Suppressor macrophage (primary cell): ENCODE measurements at places on chromosomes 5 and 9.

DNA sequence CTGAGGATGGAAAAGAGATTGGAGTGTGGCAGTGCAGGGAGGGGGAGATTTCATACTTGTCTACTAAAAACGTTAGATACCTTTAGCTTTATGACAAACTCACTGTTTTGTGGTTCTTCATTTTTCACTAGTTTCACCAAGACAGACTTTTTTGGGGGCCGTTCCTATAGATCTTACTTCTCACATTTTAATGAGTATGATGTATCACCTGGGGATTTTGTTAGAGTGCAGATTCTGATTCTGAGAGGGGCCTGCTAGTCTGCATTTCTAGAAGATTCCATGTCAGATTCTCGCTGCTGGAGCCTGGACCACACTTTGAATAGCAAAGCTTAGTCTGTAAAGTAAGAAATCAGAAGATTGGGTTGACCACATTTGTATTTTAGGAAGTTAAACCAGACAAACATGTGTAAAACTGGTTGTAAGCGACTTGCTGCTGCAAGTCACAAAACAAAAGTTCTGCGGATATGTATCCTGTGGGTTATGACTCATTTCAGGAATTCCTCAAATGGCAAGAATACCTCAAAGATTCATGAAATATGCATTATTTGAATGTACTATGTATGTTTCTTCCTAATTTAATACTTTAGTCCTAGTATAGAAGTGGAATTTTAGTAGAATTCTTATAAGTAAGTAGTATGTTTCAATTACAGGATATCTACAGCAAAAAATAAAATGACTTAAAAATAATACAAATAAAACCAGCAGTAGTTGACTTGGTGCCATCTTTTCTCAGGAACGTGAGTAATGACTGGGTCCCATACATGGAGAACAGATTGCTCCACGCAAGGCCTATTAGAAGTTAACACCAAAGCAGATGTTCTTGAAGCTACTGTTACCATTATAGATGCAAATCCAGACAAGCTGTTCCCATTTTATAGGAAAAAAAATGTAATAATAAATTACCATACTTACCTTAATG is 27.8 kb downstream of the NFIL3 start:
- DNase-seq = peak; percentile 85

GRCh38 chr9:71647094-71647591 is 121.2 kb downstream of the CEMIP2 start:
- DNase-seq = peak; percentile 89

GRCh38 chr9:121055642-121056143 is 5.6 kb upstream of the C5 start:
- peak; percentile 15 for DNase-seq

GRCh38 chr5:131634238-131634637 is 791 bp downstream of the RAPGEF6 start:
- DNase-seq = peak; percentile 15

DNA sequence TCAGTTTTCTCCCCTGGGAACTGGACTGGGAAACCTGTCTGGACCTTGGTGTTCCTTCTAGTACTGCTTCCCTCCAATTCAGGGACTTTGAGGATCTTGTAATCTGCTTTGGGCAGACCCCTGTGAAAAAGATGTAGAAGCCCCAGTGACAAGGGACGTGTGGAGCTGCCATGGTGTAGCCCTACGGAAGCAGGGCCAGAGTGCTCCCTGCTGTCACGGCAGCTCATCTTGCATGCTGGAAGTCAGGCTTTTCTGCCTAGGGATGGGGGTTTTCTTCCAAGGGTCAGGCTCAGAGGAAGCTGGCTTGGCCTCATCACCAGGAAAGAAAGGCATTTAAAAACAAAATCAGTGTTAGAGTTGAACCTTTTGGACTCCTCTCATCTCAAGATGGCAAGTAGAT is 86.4 kb downstream of the AMBP start:
- no peak for DNase-seq

DNA sequence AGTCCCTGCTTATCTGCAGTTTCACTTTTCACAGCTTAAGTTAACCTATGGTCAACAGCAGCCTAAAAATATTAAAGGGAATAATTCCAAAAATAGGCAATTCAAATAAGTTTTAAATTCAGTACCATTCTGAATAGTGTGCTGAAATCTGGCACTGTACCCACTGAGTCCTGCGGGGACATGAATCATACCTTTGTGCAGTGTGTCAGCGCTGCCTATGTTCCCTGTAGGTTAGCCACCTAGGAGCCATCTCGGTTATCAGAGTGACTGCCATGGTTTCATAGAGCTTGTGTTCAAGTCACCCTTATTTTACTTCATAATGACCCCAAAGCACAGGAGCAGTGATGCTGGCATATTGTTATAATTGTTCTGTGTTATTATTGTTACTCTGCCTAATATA is 139.9 kb downstream of the GPBP1 start:
- no peak for DNase-seq

DNA sequence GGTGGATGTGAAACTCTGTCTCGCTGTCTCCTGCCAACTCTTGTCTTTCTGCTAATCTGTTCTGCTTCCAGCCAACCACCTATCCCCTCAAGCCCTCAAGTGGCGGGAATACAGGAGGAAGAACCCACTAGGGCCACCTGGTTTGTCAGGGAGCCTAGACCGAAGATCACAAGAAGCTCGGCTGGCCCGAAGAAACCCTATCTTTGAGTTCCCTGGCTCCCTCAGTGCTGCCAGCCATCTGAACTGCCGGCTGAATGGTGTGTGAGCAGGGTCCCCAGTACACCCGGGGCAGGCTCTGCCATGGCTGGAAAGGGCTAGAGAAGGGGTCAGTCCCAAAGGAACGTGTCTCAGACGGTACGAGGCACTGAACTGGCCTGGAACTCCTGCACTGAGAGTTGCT is 49.2 kb upstream of the TESK1 start:
- DNase-seq = no peak

DNA sequence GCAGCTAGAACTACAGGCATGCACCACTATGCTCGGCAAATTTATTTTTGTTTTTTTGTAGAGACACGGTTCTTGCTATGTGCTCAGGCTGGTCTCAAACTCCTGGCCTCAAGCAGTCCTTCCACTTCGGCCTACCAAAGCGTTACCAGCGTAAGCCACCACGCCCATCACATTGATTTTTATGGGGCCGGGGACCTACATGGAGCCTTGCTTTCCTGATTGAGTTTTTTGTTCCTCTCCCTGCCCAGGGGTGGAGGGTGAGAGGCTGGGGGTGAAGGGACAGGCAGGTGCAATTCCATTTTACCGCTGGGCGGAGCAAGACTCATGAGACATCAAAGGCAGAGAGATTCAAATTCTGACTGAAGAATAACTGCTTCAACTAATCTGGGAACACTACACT is 1.9 kb downstream of the ALDH1B1 start:
- no peak for DNase-seq

DNA sequence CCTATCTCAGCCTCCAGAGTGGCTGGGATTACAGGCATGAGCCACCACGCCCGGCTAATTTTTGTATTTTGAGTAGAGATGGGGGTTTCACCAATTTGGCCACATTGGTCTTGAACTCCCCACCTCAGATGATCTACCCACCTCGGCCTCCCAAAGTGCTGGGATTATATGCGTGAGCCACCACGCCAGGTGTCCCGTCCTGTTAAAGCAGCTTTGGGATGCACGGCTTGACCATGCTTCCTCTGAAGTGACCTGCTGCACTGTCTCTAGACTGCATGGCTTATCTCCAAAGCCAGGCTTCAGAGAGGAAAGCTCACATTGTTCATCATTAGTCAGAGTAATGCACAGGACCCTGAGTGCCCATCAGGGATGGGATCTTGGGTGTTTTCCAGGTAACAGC is 45.4 kb downstream of the SEMA4D start:
- DNase-seq = no peak

DNA sequence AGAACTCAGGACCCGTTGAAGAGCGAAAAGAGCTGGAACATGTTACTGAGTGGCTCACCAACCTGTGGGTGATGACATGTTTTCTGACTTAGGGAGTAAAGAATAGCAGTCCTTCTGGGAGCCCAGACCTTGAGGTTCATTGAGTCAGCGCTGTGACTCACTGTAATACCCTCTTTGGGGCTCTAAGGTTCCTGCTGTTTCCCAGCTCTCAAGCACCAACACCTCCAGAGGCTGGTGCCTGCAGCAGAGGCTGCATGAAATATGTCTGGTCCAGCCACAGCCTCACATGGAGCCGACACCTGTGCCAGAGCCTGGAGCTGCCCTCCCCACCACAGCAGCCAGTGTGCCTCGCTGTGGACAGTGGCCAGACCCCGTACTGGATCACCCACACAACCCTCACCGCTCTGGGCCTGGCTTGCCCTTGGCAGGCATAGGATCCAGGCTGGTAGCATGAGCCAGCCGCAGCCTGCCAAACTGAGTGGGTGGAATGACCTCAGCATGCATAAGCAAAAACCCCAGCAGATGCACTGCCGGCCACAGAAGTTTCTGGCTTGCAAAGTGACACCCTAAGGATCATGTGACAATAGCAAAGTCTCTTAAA is 143.5 kb upstream of the MRPS30 start:
- DNase-seq = no peak

DNA sequence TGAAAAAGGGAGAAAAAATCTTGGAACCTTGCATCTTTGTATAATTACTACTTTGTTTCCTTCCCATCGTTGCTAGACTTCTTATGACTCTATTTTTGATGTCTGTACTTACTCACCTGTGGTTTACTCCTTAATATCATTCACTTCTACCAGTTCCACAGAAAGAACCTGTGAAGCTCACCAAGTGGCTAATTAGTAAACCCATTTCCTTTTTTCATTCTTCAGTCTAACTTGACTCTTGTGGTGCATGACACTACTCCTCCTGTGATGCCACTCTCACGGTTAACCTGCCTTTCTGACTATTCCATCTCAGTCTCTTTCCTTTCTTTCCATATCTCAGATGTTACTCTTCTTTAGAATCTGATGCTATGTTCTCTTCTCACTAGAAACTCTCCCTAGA is 14.6 kb downstream of the RECK start:
- no peak for DNase-seq
